MM.1S (cell line): ENCODE measurements at places on chromosomes 3 and 15.

- DNase-seq, result no peak
Measured at GRCh38 chr15:36571301-36571700, 8.1 kb upstream of the CDIN1 start.

DNA sequence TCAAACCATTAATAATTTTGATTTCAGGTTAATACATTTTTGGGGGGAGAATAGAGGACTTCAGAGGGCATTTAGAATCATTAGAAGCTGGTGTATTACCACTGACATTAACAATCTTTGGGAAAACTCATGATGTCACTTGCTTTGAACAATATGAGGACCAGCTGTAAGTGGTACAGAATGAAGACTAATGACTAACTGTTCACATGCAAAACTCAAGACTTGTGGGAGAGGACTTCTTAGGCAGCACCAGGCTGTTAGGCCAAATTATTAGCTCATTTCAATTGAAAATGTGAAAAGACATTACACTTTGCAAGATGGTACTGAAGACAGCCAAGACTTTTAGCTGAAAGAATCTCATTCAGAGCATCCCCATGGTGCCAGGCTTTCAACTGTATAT, 426.2 kb upstream of the ADAMTS9 start:
- no peak for DNase-seq

DNA sequence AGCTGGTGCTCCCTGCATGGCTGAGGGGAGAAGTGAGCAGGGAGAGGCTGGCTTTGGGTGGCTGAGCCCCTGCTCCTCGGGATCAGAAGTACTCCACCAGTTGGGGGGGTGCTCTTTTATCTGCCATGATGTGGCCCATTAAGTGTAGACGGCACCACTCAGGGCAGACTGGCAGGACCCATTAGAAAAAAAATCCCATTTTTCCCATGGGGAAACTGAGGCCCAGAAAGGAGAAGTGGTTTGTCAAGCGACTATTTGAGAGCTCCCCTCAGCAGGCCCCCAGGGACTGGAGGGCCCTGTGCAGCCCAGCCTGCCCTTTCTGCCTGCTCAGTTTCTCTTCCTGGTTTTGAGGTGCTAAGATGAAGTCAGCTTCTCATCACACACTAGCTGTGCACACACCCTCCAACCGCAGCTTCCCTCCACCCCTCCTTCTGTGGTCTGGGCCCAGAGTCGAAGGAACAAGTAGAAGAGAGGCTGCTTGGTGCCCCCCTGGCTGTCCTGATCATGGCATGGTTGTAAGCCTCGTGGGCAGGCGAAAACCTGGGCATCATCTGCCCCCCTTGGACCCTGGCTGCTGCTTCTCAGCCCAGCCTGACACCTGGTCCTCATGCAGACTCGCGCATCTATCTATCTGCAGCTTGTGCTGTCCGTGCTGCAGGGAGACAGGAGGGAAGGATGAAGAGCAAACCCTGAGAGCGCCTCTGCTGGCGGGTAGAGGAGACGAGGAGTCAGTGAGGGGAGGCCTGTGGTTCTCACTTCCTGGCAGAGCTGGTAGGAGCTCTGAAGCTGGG, 5.6 kb downstream of the CSK start:
- peak; percentile 92 for DNase-seq

DNA sequence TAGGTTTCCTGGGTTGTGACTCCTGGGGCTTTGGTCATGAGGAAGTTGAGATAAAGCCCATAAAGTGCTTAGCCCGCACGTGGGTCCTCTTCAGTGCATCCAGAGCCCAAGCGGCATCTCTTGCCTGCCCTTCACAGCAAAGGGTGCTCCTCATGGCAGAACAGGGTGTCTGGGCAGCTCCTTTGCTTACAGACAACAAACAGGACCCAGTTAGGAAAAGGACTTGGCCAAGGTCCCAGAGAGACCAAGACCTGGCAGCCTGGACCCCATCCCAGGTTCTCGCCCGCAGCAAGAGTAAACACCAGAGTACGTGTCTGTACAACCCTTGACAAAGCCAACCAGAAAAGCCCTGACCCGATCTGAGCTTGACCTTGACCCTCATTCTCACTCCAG, 27.0 kb downstream of the ALS2CL start:
- no peak for DNase-seq

GRCh38 chr3:168425936-168426595, 330.3 kb upstream of the GOLIM4 start:
- no peak for DNase-seq

DNA sequence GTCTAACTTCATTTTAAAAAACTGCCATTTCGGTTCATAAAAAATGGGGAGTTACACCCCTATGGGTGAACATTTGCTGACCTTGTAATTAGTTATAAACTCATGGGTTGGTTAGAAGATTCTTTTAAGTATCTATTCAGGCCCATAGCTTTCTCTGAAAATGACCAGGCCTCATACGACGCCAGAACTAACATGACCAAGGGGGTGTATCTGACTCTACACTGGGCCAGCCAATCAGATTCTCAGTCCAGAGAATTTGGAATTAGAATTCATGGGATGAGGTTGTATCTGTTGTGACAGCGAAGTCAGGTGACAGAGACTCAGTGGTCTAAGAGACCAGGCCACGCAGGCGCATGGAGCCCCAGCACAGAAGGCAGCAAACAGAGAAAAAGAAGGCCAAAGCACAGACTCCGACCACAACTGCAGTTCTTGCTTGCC, 981.4 kb downstream of the FHIT start:
- no peak for DNase-seq

- DNase-seq, result no peak
Measured at GRCh38 chr3:144590854-144591253, 619.2 kb downstream of the DIPK2A start.

DNA sequence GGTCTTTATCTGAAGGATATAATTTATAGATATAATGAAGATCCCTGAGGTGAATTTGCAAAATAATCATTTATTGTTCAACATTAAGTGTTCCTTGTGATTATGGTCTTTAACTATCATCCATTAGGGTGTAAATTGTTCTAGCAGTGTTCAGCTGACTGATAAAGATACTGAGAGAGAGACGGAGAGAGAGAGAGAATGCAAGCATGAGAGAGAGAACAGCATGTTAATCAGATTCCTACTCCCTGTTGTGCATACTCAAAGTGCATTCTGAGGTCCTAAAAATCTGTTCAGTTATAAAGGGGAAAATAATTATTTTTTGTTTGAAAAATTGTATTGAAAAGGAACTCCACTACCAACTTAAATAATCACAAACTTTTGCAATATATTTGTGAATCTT, 271.0 kb upstream of the CBLB start:
- no peak for DNase-seq

DNA sequence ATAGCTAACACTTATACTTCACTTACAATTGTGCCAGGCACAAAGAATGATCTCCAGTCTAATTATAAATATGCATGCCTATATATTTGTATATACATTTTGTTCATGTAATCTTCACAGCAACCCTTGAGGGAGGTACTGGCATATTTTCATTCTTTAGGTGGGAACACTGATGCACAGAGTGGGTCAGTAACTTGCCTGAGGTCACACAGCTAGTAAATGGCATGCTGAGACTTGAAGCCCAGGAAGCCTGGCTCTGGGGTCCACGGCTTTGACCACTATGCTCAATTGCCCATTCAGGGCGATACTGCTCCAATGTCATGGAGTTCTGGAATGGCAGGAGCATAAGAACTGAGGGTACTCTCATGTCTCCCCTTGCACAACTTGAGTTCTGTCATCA, 139.8 kb downstream of the SHQ1 start:
- DNase-seq, result no peak

GRCh38 chr3:158152186-158152585, 42.3 kb downstream of the RSRC1 start:
- DNase-seq, result no peak

DNA sequence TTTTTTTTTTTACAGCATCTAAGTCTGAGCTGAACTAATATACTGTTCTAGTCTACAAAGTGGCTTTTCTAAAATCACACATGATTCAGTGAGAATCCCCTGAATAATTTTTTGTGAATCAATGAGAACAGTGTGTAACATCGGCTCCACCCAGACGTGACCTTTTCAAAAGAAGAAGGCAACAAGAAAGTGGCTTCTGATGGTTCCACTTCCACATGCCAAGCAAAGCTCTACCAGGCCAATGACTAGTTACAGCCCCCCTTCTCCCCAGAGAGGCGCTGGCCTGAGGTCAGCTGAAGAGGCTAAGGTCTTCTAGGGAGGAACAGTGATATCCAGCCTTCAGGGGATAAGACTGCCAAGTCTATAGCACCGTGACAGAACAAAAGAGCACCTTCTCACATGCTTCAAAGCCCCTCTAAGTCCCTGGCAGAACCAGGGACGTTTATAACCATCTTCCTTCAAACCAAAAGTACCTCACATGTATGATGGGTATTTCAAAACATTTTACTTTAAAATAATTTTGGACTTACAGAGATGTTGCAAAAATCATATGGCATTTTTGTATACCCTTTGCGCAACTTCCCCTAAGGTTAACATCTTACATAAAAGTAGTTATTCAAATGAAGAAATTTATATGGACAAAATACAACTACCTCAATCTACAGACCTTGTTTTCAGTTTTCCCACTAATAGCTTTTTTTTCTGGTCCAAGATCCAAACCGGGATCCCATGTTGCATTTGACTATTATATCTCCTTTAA, 177.9 kb downstream of the OSBPL10 start:
- no peak for DNase-seq

GRCh38 chr3:191282251-191283185, 46.7 kb upstream of the CCDC50 start:
- DNase-seq, result no peak

DNA sequence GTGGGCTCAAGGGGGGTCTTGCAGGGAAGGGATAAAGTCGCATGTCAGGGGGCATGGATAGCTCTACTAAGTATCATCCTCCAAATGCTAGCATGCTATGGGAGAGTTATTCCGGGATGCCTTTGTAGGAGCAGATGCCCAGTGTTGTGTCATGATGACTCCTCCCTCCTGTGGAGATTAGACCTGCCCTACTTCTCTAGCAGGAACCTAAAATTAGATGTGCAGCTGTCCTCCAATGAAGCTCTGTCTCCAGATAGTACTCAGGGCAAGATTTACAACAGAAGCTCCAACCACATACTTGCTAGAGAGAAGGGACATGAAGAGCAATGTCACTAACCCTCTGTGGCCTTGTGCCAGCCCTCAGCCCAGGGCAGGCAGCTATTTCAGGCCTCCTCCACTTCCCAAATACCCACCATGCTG, 82.5 kb downstream of the AGBL1 start:
- DNase-seq, result peak; percentile 11

DNA sequence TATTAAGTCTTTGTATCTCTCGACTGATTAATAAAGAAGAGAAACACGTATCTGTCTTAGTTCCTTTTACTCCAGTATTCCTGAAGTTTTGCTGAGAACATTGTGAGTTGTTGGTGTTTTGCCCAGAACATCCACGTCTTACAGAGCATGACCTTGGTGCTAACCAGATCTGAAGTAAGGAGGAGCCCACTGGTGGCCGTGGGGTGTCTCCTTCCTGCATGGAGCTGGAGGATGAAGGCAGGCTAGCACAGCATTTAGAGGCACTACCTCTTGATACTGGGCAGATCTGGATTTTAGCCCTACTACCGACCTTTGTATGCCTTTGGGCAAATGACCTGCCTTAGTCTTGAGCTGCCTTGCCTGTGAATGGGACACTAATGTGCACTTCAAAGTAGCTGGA, 28.9 kb upstream of the ESYT3 start:
- DNase-seq, result no peak

DNA sequence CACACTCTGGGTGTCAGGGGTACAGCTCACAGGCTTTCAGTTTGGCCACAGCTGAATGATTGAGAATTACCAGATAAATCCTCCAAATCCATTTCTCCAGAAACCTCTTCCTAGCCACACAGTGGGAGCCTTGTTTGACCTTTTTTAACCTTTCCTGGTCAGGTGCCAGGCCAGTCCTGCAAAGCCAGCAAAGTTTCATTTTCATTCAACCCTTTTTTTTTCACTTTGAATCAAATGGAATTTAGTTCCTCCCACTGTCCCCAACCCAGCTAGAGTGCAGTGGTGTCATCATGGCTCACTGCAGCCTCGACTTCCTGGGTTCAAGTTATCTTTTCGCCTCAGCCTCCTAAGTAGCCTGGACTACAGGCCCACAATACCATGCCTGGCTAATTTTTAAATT, 67.8 kb downstream of the NSUN3 start:
- DNase-seq, result no peak

- DNase-seq, result no peak
Measured at GRCh38 chr3:44001072-44001471, 240.6 kb upstream of the TOPAZ1 start.

DNA sequence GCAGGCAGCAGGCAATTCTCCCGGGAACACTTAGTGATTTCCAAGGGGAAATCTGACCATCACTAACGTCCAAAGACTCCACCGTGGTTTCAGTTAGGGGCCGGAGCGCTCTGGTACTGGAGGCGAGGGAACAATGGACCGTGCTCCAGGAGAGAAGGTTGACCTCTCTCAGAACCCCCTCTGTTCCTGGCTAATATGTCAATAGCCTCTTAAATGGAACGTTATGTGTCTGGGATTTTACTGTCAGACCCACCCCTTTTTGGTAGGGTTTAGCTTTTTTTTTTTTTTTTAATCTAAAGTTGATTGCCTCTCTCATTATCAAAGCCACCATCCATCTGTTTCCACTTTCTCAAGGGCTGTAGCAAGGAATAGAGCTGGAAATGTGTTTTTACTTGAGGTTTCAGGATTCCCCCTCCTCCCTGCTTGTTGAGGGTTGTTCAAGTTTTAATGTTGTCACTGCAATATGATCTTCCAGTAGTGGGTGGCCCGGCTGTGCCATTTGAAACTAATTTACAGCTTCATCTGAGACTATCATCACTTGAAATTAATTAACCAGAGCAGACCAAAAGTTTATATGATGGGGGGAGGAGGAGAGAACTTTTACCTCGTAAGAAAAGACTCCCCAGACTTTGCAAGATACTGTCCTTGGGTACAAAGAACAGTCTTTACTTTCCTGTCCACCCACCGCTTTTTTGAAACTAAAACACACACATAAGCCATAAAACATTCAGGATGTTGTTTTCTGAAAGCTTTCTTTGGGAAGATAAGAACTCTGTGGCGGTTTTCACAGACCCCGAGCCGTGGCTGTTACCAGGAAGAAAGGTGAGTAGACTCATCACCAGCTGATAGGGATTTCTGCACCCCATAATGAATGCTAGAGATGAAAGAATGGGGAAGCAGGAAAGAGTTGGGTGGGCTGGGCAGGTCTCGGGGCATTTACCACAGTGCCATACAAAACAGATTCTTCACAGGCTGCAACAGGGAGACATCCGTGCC, 187.8 kb downstream of the UACA start:
- no peak for DNase-seq

DNA sequence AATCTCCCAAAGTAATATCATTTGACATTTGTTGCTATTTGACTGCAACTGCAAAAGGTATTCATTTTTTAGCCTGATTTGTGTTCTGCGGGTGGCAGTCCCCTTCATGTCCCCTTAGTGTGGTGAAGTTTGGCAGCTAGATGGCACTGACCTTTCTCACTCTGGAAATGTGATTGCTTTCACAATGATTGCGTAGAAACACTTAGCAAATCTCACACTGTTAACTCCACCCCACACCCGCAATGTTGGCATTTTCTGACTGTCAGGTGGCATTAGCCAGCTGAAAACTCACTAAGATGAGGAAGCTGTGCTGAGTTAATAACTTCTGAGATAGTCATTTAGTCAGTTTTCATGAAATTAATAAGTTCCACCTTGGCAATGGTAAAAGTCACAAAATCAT, 76.9 kb downstream of the TRIM69 start:
- DNase-seq, result no peak

GRCh38 chr3:156997351-156997750, 162.6 kb downstream of the CCNL1 start:
- no peak for DNase-seq

GRCh38 chr3:73901686-73902085, 276.9 kb upstream of the PDZRN3 start:
- DNase-seq, result no peak
